ENCODE measurements at places on chromosomes 12 and 14.
A peak's percentile ranks its signal among the peaks of the same experiment; 100 is the strongest.

DNA sequence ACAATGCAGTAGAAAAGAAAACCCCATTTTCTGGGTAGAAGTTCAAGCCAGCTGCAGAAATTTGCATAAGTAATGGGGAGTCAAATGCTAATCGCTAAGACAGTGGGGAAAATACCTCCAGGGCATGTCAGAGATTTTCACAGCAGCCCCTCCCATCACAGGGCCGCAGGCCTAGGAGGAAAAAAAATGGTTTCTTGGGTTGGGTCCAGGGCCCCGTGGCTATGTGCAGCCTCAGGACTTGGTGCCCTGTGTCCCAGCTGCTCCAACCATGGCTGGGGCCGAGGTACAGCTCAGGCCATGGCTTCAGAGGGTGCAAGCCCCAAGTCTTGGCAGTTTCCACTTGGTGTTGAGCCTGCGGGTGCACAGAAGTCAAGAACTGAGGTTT lies 14.6 kb downstream of the OR10P1 start:
- no peak for DNase-seq

DNA sequence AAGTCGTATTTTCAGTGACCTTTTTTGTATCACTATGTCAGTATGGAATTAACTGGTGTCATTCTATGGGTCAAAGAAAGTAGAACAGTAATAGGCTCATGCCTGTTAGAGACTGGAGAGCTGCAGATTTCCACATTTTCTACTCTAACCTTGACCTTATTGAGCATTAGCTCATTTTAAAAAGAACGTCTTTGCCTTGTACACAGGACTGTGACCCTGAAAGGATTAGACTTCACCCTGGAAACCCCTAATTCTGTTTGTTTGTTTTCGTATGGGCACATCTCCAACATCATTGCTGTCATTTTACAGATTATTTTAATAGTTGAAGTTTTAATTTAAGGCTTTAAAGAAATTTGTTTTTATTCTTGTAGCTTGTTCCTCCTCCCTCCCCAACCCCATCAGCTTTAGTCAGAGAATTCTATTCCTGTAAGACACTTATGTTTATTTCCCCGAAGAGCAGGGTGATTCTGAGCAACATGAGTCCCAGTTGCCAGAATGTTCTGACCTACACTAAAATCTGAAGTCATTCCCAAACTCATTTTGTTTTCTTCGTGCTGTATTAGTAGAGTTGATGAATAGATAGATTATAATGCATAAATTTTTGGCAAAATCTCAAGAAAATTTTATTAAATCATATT lies 451.3 kb downstream of the FOXG1 start:
- DNase-seq, result no peak

DNA sequence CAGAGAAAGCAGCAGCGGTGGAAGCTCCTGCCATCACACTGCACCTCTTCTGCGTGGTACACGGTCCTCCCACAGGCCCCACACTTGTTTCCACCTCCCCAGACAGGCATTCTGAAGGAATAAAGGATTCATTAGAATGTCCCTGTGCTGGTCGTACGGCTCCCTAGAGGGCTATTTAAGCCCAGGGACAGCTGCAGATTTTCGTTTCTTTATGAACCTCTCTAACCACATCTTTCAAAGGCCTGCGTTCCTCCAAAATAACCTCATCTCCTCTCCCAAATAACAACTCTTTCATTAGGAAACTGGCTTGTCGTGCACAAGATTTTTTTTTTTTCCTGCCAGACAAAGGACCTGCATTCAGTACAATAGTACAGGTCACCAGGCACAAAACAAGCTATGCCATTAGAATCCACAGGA lies 12.7 kb downstream of the CSRP2 start:
- DNase-seq, result no peak

DNA sequence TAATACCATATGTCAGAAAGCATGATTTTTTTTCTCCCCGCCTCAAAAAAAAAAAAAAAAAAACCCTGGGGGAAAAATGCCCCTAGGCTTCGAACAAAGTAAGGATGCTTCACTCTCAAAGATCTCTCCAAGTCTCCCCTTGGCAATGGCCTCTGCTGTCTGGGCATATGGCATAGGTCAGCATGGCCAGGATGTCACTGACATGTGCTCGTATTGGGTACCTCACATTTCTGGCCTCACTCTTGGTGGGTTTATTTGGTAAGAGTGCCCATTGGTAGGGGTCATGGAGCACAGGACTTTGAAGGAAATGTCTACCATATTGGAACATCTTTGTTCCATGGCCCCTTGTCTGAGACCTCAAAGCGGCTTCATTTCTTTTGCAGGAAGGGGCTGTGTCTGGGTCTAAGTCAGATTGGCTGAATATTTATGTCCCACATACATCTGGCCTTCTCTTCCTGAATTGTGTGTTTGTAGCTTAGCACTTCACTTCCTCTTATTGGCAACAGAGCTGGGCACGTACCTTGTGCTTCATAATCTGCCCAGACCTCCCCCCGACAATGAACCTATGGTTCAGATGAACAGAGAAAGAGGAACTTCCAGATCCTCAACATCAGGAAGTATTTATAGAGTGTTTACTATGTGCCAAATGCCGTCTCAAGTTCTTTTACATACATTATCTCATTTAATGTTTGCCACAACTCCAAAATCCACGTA lies 36.3 kb upstream of the OAS1 start:
- no peak for DNase-seq

DNA sequence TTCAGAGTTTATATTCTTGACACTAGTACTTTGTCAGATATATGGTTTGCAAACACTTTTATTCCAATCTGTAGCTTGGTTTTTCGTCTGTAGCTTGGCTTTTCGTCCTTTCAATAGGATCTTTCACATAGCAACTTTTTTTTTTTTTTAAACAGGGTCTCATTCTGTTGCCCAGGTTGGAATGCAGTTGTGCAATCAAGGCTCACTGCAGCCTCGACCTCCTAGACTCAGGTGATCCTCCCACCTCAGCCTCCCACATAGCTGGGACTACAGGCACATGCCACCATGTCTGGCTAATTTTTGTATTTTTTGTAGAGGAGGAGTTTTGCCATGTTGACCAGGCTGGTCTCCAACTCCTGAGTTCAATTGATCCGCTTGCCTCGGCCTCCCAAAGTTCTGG lies 460.4 kb upstream of the SOX5 start:
- DNase-seq, result no peak

- no peak for DNase-seq
These were observed 19.0 kb upstream of the RAB3IP start for GRCh38 chr12:69719336-69720316.

- no peak for DNase-seq
These were observed 13.4 kb downstream of the CKAP4 start for GRCh38 chr12:106234449-106234848.

- DNase-seq, result no peak
These were observed 89.7 kb downstream of the NRXN3 start for GRCh38 chr14:78259831-78260230.

DNA sequence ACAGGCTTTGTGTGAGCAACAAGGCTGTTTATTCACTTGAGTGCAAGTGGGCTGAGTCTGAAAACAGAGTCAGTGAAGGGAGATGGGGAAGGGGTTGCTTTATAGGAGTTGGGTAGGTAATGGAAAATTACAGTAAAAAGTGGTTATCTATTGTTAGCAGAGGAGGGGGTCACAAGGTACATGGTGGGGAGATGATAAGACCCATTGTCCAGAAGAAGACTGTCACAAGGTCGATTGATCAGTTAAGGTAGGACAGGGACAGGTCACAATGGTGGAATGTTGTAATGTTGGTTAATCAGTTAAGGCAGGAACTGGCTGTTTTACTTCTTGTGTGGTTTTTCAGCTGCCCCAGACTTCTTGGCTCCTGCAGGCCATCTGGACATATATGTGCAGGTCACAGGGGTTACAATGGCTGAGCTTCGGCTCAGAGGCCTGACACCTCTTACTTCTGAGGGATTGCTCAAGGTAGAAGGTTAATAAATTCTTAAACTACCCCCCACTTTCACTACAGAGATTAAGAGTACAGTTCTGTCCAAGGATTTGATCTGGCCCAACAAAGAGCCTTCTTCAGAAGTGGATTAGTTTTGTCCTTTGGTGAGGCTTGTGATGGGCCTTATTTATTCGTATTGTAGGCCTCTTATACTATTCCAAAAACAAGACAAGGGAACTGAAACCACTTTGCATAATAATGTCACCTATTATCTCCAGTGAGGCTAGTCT lies 13.8 kb upstream of the DHRS4 start:
- DNase-seq, result no peak

DNA sequence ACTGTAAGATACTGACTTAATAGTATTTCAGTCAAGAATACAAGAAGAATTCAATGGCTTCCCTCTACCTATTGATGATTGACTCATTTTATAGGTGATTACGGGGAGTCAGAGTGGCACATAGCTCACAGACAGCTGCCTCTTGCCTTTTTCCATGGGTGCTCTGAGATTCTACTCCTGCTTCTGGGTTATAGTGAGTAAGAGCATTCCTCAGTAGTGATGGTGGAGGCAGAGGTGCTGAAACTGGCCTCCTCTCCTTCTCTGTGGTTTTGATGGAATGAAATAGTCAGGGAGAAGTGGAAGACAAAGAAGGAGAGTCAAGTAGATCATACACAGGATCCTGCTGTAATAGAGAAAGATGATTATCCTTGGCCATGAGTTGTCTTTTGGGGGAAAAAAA lies 438.2 kb upstream of the FAR2 start:
- no peak for DNase-seq

GRCh38 chr14:101500061-101500460 lies 61.2 kb upstream of the DIO3 start:
- DNase-seq, result peak; percentile 31

- DNase-seq, result no peak
These were observed 14.9 kb downstream of the GIT2 start for GRCh38 chr12:109981311-109981710.

GRCh38 chr12:6758506-6759095 lies 5.7 kb upstream of the MLF2 start:
- DNase-seq, result no peak

Measured in right forelimb (tissue), 1 donor.